ENCODE measurements at places on chromosomes 2 and 18.

DNA sequence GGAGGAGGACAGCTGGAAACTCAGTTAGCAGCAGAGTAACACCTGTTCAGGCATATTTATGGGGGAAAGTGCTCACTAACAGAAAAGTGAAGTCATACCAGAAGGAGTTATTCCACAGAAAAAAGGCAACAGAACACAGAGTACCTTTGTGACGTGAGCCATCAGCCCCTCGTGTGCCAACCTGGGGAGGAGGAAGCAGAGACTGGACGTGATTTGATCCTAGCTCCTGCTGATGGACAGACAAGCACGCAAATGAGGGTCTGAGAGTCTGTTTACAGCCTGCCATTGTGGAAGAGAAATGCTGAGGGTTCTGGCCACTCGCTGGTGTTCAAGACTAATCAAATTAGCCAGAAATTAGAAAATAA is 120.7 kb downstream of the ZNF521 start:
- no peak for DNase-seq

GRCh38 chr2:207296265-207296948 is 130.7 kb upstream of the KLF7 start:
- no peak for DNase-seq

- no peak for DNase-seq
Observed at GRCh38 chr18:26005950-26006349, 84.5 kb downstream of the SS18 start.

- no peak for DNase-seq
Observed at GRCh38 chr2:23533338-23533695, 148.3 kb downstream of the KLHL29 start.

- no peak for DNase-seq
Observed at GRCh38 chr2:3130889-3131635, 246.6 kb downstream of the EIPR1 start.

DNA sequence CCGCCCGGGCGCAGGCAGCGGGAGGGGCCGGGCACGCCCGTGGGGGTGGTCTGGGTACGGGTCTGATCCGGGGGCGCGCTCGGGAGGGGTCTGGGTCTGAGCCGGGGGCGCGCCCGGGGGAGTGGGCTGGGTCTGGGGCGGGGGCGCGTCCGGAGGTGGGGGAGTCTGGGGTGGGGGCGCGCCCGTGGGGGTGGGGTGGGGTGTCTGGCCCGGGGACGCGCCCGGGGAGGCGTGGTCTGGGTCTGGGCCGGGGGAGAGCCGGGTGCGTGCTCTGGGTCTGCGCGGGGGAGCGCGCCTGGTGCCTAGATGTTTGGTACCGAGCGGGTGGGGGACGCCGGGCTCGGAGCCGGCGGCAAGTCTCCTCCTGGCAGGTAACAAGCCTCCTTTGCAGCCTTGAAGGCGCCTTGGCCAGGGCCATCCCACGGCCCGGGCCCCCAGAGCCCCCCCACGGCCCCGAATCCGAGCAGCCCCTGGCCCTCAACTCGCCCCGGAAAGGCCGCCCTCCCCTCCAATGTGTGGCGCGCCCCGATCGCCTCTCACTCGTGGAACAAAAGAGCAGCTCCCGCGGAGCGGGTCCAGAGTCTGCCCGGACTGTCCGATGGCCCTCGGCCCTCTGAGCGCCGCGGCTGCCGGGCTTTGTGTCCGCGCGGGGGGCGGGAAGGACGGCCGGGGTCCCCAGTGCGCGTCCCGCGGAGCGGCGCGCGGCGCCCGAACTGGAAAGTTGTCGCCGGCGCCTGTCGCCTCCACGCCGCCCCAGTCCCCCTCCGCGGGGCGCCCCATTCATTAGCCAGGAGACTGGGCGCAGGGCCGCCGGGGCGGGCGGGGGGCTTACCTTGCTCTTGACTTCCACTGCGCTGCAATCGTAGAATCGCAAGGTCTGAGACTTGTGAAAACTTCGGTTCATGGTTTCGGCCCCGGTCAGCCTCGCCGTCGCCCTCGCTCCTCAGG is 595 bp downstream of the PARD6G start:
- no peak for DNase-seq

DNA sequence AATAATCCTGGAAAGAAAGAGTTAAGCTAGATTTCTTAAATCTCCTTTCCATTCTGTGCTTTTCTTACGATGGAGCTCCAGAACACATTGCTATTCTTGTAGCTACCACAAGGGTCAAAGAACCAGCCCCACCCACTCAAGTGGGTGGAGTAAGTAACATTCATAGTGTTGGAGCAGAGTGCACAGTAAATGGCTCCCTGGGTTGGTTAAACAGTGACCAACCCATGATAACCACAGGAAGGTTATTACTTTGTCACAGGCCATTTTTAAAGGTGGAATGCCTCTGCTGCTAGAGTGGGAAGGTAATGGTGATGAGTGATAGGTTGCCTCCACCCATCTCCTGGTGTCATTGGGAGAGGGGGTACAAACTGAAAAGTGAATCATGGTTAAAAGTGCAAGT is 13.9 kb downstream of the ARPC2 start:
- DNase-seq: no peak

- DNase-seq: no peak
Observed at GRCh38 chr18:79545255-79545654, 134.3 kb upstream of the CTDP1 start.

- no peak for DNase-seq
Observed at GRCh38 chr2:162538967-162539366, 195.0 kb downstream of the GCA start.

DNA sequence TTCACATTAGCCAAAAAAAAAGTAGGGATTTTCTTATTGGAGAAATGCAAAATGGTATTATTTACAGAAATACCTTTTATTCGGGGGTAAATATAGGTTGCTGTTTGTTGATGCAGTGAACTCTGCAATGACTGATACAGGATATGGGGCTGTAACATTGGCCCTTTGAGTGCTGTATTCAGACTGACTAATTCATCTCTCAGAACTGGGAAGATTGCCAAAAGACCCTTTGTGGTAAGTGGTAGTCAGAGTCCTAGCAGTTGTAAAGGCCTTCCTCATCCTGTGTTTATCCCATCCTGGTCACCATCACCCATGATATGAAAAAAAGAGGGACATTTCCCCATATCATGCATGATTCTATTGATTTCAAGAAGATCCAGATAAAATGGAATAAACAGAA is 14.0 kb upstream of the DCC start:
- no peak for DNase-seq

DNA sequence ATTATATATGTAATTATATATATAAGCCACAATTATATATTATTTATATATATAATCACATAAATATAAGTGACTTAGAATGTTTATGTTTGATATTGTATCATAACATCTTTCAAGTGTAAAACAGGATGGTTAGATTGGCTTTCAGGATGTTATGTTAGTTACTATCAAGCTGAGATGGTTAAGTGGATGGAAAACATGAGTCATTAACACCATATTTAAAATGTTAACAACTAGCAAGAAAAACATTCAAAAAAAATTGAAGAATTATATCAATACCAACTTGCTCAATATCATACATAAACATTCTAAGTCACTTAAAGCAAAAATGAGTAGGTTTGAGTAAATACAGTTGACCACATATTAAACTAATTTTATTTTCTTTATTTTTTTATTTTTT is 21.8 kb upstream of the RAB27B start:
- DNase-seq: no peak

- DNase-seq: no peak
Observed at GRCh38 chr2:127763776-127764175, 47.2 kb downstream of the WDR33 start.

DNA sequence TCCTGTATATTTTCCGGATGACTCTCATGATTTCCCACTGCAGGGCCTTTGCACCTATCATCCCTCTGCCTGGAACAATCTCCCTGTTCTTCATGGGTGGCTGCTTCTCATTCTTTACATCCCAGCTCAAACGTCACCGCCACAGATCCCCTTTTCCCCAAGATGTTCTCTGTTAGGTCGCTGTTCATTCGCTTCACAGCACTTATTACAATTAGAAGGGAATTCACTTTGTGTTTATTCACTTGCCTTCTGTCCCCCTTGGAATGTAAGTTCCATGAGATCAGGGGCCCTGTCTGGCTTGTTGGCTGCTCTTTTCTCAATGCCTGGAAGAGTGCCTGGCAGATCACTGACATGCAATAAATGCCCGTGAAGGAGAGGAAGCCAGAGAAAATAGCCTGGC is 106.7 kb downstream of the FOXI3 start:
- no peak for DNase-seq
